AG08396 (cell line): ENCODE measurements at places on chromosomes 4 and X.

- DNase-seq: no peak
Observed at GRCh38 chrX:12867685-12868084, 813 bp downstream of the TLR7 start.

GRCh38 chr4:143435955-143436354 is 77.5 kb upstream of the SMARCA5 start:
- no peak for DNase-seq

- DNase-seq: no peak
Observed at GRCh38 chr4:7387925-7388324, 46.8 kb downstream of the PSAPL1 start.

DNA sequence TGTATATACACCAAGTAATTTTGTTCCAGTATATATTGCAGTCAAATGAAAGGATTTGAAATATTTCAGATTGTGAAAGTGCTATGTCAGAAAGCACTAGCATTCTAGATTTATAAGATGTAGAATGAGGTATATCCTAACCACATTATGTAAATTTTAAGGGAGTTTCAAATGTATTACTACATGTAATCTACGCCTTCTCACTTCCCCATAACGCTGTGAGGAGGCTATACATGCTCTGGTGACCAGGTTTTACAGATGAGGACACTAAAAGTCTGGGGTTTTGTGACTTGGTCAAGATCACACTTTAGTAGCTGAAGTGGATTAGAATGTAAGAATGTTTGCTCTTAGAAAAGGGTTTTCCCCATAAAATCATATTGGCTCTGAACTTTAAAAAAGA is 8.1 kb downstream of the ENPEP start:
- no peak for DNase-seq

DNA sequence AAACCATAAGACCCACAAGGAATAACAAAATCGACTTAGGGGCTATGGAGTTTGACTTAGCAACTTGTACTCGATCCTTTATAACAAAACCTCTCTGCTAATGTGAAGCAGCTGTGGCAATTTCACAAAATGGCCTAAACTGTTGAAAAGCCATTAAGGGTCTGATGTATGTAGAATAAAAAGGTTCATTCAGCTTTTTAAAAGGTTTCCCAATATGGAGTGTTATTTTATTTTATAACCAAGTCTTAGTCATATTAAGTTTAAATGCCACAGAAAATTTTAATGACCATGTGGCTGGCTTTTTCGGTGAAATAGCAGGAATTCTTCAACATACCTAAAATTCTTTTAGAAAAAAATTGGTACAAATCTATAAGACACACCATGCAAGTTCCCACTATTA is 291.8 kb upstream of the HAND2 start:
- DNase-seq: no peak

- no peak for DNase-seq
Observed at GRCh38 chrX:106906361-106906760, 3.2 kb upstream of the RIPPLY1 start.

DNA sequence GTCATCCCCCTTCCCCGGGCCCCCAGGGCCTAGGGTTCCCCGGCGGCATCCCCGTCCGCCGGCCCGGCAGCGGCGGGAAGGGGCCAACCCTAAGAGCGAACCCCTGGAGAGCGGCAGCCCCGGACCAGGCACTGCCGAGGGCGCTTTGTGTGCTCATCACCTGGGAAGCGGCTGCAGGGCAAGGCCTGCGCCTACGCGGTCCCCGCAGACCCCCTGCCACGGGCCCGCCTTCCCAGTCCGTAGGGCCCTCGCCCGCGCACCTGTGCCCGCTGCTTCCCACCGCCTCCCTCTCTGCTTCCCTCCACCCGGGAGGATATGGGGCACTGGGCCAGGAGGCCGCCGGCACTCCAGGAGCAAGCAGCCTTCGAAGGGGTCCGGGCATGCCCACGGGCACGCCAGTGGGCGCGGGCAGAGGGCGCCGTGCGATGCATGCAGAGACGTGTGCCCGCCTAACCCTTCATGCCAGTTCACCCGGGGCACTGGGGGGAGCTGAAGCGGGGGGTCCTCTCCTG is 2.6 kb downstream of the FLNA start:
- DNase-seq: no peak

GRCh38 chrX:124548571-124548970 is 202.2 kb downstream of the SH2D1A start:
- no peak for DNase-seq

DNA sequence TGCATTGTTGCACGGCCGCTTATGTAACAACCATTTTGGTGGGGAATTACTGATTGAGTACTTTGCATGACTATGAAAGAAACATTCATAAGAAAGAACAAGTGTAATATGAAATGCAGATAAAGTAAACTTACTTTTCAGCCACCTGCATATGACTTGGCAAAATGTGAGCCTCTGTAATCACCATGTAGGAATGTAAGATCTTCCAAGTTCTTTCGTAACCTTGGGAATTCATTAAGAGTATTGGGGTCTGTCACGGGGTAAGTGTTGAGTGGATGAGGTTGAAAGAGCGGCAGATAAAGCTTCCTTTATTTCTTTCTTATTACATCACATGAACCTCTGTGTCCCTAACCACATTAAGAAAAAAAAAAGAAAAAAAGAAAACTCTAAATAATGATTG is 348.5 kb upstream of the NR3C2 start:
- no peak for DNase-seq

DNA sequence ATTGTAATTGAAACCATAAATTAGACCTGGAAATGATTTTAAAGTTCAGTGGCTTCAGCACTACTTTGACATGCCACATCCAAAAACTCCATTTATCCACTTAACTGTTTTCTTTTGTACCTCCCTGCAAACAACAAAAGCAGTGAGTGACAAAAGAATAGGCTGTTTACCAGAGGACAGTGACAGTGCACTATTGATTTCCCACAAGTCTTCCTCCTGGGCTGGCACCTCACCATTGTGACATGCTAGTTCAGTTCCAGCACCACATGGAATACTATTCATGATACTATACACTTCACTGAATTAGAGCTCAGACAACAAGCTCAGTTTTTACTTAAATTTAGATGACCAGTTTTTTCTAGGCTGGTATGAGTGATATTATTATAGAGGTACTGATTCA is 29.3 kb downstream of the MOSPD2 start:
- DNase-seq: no peak

- no peak for DNase-seq
Observed at GRCh38 chrX:96721354-96721753, 36.7 kb downstream of the DIAPH2 start.

DNA sequence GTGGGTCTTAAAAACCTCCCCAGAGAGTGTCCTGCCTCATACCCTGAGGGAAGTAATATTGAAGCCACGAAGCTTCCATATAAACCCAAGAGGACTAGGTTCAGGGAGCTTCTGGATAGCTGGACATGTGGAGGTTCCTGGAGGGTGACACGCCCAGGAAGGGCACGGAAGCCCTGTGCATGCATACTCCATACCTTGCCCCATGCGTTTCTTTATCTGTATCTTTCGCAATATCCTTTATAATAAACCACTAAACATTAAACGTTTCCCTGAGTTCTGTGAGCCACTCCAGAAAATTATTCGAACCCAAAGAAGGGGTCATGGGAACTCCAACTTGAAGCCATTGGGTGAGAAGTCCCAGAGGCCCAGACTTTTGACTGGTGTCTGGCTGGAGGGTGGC is 45.7 kb upstream of the HPF1 start:
- DNase-seq: no peak

DNA sequence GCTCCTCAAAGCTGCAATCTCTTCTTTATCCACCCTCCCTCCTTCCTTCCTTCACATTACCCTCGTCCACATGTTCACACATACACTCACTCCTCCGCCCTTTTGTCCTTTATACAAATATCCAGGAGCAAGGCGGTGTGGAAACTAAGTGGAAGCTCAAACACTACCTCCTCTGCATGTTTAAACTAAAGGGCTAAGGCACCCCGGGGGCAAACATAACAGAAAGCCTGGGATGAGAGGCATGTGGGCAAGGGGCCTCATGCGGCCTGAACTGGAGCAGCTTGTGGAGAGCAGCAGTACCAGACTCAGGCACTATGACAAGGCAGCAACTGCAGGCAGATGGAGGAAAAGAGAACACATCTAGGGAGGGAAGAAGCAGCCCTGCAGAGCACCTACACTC is 9.5 kb downstream of the MAB21L2 start:
- DNase-seq: no peak
